ENCODE measurements at places on chromosomes 5 and 9. TPM values are rescaled to one million over a fixed set of nuclear protein-coding genes. Genes with fewer than 3 reads are reported as not detected.

The HAPLN1 gene
- 1.3 TPM for total RNA-seq

The BARHL1 gene
- total RNA-seq = not detected

The PCAT7 gene
- total RNA-seq = 3.2 TPM

The TAF11L10 gene
- not detected for total RNA-seq

The PJA2 gene
- 46.4 TPM for total RNA-seq

The ENTPD8 gene
- 0.48 TPM for total RNA-seq

The GLRA1 gene
- total RNA-seq = not detected

The CEP120 gene
- 17.9 TPM for total RNA-seq

The PCDHGA7 gene
- total RNA-seq = 0.73 TPM

The ORM2 gene
- 0.90 TPM for total RNA-seq

The FREM1 gene
- 2.6 TPM for total RNA-seq

The PCDHB11 gene
- total RNA-seq = 1.4 TPM
